ENCODE measurements at places on chromosomes 3 and 15.

- DNase-seq, result no peak
Observed at GRCh38 chr3:160210341-160210740, 14.9 kb upstream of the C3orf80 start.

- no peak for DNase-seq
Observed at GRCh38 chr3:1380926-1381646, 288.3 kb downstream of the CNTN6 start.

- no peak for DNase-seq
Observed at GRCh38 chr3:102980355-102980696, 545.5 kb downstream of the ZPLD1 start.

DNA sequence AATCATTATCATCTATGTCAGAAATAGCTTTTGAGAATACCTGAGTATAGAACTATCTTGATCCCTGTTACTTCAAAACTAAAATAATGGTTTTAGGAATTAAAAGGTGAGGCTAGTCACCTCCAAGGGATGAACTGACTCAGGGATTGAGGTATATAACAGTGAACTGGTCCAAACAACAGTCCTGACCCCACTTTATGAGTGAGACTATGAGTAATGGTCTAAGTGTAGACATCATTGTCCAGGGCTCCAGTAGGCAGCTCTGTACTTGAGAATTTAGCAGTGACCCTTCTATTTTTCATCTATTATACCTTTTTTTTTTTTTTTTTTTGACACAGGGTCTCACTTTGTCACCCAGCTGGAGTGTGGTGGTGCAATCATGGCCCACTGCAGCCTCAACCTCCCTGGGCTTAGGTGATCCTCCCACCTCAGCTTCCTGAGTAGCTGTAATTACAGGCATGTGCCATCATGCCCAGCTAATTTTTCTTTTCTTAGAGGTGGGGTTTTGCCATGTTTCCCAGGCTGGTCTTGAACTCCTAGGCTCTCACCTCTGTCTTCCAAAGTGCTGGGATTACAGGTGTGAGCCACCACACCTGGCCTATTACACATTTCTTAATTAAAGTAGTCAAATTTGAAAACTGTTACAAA is 36.3 kb downstream of the MLH1 start:
- DNase-seq, result no peak

GRCh38 chr15:85412956-85413854 is 32.8 kb downstream of the AKAP13 start:
- peak; percentile 49 for DNase-seq

- DNase-seq, result no peak
Observed at GRCh38 chr3:71299160-71299559, 284.4 kb downstream of the FOXP1 start.

DNA sequence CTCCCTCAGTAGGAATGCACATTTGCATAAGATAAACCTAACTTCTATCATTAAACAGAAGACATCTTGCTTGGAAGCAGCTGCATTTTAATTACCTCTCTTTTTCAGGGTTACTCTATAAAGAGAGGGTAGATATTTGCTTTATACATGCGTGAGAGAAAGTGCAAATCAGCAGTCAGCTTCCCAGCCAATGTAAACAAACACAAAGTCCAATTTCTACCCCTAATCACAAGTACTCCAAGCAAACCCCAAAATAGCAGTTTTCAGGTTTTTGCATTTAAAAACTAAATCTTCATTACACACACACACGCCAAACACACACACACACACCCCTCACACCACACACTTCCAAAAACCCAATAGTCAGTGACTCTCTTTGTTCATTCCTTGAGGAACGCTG is 303.9 kb upstream of the ALCAM start:
- no peak for DNase-seq

DNA sequence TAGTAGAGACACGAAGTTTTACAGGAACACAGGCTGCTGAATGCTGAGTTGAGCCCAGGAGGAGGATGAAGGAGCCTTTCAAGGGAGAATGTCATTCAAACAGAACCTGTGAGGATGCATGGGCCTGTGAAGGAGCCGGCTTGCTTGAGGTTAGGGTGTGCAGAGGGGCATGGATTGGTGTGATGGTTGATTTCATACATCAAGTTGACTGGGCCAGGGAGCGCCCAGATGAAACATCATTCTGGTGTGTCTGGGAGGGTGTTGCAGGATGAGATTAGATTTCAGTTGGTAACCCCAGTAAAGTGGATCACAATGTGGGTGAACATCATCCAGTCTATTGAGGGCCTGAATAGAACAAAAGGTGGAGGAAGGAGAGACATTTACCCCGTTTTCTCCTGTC is 243.6 kb downstream of the EDEM1 start:
- DNase-seq, result no peak

DNA sequence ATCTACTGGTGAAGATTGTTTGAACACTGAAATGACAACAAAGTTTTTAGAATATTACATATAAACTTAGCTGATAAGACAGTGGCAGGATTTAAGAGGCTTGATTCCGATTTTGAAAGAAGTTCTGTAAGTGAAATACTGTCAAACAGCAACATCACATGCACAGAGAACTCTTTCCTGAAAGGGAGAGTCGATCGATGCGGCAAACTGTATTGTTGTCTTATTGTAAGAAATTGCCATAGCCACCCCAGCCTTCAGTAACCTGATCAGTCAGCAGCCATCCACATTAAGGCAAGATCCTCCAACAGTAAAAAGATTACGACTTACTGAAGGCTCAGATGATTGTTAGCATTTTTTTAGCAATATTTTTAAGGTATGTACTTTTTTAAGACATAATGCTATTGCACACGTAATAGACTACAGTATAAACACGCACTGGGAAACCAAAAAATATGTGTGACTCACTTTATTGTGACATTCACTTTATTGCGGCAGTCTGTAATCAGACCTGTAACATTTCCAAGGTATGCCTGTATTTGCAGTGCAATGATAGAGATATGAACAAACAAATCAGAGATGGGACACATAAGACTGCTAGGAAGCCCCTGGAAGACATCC is 225.6 kb upstream of the UBE2E1 start:
- no peak for DNase-seq

GRCh38 chr15:72042865-72043264 is 75.1 kb downstream of the MYO9A start:
- no peak for DNase-seq

DNA sequence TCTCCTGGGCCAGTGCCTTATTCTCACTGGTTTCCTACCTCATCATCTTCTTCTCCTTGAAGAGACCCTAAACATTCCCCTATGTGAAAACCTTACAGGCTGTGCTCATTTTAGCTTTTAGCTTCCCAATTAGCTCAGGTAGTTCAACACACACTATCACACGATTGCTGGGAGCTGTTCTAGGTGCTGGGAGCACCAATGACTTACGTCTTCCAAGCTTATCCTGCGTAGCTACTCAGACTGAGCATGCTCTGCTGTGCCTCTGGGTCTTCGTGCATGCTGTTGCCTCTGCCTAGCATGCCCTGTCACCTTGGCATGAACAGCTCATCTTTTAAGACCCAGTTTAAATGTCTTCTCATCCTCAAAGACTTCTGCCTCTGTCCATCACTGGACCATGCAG is 55.7 kb upstream of the APEH start:
- no peak for DNase-seq

GRCh38 chr3:61669203-61669602 is 107.8 kb downstream of the PTPRG start:
- DNase-seq, result no peak

- no peak for DNase-seq
Observed at GRCh38 chr3:17535274-17535673, 207.2 kb downstream of the TBC1D5 start.

GRCh38 chr3:32143849-32144757 is 37.7 kb downstream of the GPD1L start:
- DNase-seq, result peak; percentile 22

DNA sequence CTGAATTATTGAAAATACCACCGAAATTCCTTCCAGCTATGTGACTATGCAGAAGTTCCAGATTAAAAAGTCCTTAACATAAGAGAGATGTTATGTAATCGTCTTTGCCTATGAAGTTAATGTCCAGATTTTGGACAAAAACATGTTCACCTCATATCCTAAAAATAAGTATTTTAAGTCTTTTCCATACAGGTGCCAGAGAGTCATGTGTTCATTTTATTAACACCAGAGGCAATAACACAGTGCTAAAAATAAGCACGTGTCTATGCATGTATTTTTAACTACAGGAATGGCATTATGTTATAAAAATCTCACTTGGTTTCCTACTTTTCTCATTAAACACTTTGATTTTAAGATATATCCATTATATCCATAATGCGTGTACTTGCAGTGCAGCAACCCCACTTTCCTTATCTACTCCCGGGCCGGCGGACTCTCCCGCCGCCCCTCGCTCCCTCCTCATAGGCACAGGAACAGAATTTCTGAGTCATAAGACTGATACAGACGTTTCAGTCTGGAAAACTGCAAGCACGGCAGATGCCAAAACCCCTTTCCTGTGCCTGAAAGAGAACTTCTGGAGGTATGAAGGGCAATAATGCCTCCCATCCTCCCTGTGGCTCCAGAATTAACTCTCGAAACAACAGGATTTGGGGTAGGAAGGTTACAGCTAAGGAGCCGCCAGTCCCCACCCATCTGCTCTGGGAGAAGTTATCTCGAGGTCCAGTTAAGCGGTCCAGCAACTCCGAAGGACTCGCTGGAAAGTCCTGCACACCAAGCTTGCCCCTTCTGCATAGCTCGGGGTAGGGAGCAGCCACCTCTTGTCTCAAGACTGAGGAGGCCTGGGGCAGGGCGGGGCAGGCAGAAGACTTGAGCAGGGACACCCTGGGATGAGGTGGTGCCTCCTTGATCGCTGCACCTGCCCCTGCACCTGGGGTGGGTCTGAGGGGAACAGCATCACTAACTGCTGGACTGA is 22.3 kb upstream of the PSTPIP1 start:
- no peak for DNase-seq

GRCh38 chr3:146969356-146969755 is 364.2 kb upstream of the PLSCR5 start:
- DNase-seq, result no peak

All from T-helper 9 cell (primary cell).